ENCODE measurements at places on chromosomes 4 and X.

GRCh38 chr4:6306299-6306698 lies 36.6 kb downstream of the WFS1 start:
- DNase-seq = no peak

DNA sequence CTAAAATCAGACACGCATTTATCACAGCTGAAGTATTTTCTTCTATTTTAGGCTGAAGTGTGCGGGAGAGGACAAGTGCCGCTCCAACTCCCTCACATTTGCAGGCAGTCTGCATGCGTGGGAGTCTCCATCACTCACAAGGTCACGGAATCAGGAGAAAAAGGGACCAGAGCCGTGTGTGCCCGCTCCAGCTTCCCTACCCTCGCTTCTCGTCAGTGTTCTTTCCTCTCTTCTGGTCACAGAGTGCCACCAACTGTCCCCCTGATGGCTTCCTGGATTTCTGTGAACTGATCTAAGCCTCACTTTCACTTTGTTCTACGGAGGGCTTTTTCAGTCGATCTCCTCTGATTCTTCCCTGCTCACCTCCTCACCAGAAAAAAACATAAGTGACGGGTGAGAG lies 407.4 kb upstream of the AADAT start:
- no peak for DNase-seq

DNA sequence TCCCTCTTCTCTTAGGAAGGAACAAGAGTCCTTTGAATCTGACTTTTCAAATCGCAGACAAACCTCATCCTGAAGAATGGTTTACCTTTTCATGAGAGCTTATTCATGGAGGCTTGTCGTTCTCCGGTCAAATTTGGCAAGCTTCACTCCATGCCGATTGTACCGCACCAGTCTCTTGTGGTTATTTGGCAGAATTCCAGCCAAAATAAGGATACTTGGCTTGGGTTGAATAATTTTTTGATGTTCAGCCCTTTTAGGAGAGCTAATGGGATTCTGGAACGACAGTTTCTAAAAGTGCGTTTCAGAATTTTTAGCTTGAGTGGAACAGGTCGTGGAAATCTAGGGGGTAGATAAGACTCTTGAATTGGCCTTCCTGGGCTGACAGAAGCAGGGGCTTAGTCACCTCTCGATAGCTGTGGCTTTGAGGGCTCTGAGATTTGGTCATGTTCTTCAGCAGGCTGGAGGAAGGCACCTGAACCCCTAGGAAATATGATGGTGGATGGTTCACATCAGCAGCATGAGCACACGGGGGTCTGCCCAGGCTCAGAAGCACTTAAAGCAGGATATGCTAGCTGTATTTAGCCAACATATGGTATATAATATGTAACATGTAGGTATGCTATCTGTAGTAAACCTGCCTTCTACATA lies 1.5 kb downstream of the KLHL2 start:
- DNase-seq = no peak

DNA sequence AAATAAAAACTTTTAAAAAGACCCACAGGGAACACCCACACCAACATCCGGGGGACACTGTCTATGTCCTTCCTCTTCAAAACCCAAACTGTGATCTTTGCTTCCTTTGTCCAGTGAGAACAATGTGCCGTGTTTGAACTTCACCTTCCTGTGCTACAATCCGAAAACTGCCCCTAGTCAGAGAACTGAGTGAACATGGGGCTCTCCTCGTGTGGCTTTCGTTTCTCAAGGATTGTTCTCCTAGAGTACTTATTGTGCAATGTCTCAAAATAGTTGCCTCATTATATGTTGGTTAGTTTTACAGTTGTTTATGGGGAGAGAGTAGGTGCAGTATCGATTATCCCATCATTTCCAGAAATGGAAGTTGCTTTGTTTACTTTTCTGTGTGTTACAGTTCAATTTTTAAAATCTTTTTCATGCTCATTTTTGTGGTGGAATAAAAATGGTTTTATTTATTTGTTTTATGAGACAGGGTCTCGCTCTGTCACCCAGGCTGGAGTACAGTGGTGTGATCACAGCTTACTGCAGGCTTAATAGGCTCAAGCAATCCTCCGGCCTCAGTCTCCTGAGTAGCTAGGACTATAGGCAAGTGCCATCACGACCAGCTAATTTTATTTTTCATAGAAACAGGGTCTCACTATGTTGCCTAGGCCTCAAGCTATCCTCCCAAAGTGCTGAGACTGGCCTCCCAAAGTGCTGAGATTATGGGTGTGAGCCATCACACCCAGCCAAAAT lies 29.9 kb downstream of the RBMX start:
- DNase-seq = no peak

- peak; percentile 54 for DNase-seq
Observed at GRCh38 chr4:153471698-153472093, 5.5 kb downstream of the TMEM131L start.

- no peak for DNase-seq
Observed at GRCh38 chr4:20126906-20127305, 124.8 kb upstream of the SLIT2 start.

- DNase-seq = no peak
Observed at GRCh38 chr4:102843273-102843672, 15.9 kb upstream of the UBE2D3 start.

DNA sequence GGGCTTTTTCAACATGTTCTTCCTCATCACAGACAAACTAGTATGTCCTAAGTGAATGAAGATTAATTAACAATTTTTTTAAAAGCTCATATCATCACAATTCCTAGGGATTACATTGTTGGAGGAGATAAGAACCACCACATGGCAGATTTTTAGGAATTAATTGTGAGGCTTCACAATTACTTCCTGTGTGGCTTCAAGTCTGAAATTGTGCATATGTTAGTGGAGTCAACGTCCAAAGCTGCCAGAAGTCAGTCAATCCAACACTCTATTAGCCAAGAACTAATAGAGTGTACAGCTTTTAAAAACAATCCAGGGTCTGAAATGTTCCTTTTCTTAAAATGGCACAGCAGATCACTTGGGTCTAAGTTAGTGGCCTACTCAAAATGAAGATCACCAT lies 49.3 kb upstream of the C1QTNF7 start:
- DNase-seq = no peak

GRCh38 chr4:160580581-160580980 lies 1477.7 kb downstream of the RAPGEF2 start:
- no peak for DNase-seq

GRCh38 chr4:3346146-3346545 lies 53.3 kb downstream of the RGS12 start:
- DNase-seq = peak; percentile 77

DNA sequence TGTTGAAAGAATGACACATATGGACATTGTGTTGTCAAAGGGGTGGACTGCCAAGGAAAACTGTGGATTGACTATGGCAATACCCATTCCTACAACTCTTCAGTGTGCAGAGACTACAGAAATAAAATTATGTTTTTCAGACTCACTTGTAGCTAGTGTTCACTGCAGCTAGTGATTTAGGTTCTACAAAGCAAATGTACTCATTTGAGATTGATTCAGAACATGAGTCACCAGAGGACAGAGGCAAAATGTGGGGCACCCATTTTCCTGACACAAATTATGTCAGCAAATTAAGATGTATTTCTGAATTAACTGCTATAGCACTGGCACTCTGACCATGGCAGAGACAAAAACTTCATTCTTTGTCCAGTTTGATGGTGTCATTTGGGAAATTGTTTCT lies 40.7 kb downstream of the SPCS3 start:
- no peak for DNase-seq

DNA sequence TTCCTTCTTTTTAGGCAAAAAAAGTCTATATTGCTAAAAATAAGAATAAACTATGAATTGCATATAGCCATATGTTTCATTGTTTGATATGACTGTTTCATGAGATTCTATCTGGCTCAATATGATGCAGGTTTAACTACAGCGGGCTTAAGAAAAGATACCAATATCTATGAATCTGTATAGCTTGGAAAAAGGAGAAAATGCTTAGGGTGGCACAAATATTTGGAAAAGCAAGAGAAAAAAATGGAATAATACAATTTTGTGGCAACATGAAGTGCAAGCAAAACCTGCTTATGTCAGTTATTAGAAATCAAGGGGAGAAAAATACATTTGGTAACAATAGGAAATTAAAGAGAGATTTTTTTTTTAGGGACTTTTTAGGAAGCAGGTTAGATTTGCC lies 48.3 kb upstream of the NFKB1 start:
- no peak for DNase-seq

DNA sequence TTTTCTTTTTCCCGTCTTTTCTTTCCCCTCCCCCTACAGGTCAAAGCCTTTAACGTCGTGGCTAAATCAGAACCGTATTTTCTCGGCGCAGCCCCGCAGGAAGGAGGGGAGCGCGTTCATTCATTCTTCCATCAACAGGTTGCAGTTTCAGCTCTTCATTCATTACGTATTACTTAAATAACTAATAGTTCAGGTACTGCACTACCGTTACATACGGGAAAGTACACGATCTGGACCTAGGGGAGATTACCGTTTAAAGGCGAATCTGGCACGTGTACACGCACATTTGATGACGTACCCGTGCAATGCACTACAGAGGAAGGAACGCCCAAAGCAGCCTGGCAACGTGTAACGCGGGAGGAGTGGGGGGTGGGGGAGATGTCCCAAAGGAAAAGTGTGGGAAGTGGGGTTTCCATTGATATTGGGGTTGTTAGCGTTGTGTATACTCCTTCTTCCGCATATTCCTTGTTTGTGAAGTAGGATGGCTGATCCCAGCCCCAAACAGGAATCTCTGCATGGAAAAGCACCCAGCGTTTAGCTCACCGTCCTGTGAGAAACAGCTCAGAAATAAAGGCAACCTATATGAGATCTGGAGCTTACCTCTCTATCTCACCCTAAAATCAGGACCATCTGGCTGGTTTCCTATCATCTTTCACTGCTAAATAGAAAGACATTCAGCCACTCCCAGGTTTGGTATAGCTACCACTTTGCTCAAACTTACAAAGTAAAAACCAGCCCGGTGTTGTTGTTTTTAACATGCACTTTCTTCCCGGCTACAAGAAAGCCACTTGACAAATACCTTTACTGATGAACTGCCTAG lies 585 bp upstream of the SEC24D start:
- DNase-seq = peak; percentile 41

DNA sequence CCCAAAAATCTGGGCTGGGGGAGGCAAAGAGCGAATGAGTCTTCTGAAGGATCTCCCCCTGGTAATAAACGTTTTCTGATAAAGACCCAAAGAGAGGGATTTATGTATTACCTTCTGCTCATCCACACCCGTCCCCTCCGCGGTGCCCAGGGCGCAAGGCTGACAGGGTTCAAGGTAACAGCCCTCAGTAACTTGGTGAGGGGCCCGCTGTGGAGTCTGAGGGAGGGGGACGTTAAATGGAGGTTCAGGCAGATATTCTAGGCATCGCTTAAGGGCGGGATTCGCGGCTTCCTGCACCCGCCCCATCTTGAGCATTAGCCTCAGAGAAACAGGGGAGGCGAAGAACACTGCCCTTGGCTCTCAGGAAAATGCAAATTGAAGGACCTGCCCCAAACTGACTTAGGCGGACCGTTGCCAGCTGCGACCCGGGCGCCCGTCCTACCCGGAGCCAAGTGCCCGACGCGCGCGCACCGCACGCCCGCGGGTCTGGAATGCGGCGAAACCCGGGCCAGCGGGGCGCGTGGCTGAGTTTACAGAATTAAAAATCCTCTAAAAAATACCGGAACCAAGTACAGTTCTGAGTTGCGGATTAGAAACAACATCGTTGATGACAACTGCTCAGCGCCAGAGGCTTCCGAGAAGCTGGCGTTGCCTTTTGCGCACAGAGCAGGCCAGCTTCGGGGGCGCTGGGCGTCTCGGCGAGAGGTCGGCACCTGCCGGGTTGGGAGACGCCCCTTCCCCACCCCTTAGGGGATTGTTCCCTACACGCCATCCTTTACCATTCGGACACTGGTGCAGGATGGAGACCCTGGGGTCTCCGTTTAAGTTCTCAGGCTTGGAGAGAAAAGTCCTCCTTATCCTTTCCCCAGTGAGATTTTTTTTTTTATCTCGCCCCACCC lies 2.8 kb downstream of the HELT start:
- no peak for DNase-seq

- DNase-seq = no peak
Observed at GRCh38 chr4:122796801-122797404, 29.7 kb upstream of the FGF2 start.

DNA sequence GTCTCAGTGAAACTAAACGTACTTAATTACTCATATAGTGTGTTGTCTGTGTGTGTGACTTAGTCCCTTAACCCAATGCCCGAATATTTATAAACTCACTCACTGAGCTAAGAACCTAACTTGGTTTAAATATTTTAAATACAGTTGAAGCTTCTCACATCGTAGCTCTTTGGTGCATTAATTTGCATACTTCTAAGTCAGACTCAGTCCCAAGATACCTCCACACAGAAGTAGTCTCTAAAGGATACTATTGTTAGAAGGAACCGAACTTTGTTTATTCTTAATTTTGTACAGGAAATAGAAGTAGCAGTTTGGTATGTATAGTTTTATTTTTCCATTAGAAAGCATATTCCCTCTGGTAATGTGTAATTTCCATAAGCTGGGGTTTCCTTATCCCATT lies 54.0 kb upstream of the NKAP start:
- peak; percentile 24 for DNase-seq

- DNase-seq = no peak
Observed at GRCh38 chr4:158238575-158238974, 28.3 kb downstream of the TMEM144 start.

GRCh38 chrX:45083314-45083713 lies 117.4 kb downstream of the DIPK2B start:
- DNase-seq = no peak

DNA sequence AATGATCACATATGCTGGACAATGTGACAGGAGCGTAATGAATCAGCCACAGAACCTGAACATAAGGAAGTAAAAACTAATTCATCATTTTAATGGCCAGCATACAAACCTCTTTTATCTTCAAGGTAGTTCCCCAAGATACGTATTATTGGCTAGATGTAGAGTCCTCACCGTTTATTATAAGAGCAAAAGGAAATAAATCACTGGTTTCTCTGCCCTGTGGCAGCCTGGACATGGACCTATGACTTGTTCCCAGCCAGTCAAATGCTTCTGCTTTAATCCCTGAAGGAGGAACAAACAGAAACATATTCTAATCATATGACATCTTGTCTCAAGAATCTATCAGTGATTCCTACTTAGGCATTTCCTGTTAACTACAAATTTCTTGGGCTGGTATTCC lies 86.8 kb upstream of the FAM241A start:
- no peak for DNase-seq

GRCh38 chr4:137735561-137736104 lies 203.3 kb upstream of the PCDH18 start:
- DNase-seq = no peak

- DNase-seq = no peak
Observed at GRCh38 chr4:139501117-139501516, 47.2 kb downstream of the RAB33B start.

DNA sequence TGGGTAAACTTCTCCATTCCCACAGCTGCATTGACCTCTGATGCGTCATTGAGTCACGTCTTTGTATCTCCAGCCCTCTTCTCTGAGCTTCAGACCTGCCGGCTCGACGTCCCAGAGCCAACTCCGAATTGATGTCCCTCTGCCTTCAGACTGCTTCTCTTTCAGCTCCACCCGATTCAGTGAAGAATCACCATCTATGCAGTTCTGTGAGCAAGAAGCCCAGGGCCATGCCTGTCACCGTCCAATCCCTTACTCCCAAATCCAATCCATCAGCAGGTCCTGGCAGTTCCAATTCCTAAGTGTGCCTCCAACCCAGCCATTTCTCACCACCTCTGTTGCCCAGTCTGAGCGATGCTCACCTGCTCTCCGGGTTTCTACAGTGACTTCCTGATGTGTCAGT lies 70.7 kb downstream of the ENPP6 start:
- DNase-seq = no peak
